ENCODE measurements at places on chromosomes 16 and 17.

DNA sequence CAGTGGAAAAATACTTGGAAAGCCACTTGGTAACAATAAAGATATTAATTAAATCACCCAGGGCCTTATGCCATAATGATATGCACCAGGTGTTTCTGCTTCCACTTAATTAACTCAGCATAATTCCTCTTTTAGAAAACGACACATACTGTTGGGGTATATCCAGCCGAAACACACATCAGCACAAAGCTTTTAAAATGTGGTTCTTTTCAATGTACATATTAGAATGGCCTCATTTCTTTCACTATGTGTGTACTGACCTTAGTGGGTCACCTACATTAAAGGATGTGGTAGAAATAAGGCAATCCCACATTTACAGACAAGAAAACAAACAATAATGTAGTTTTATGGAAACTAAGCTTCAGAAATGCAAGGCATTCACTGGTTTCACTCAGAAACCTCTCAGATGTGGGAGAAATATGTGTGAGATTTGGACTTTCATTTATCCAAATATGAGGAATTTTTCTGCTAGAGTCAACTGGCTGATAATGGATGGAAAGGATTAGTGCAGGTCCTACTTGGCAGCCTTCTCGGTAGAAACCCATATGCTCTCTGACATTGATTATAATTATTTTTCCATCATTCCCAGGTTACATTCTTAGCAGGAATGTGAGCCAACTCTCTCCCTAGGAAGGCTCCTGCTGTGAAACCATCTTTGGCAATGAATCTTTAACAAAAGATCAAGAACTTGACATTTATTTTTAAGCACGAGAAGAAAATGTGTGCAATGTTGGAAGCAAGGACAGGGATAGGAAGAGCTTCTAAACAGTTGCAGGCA lies 66.7 kb upstream of the DHX40 start:
- no peak for DNase-seq

DNA sequence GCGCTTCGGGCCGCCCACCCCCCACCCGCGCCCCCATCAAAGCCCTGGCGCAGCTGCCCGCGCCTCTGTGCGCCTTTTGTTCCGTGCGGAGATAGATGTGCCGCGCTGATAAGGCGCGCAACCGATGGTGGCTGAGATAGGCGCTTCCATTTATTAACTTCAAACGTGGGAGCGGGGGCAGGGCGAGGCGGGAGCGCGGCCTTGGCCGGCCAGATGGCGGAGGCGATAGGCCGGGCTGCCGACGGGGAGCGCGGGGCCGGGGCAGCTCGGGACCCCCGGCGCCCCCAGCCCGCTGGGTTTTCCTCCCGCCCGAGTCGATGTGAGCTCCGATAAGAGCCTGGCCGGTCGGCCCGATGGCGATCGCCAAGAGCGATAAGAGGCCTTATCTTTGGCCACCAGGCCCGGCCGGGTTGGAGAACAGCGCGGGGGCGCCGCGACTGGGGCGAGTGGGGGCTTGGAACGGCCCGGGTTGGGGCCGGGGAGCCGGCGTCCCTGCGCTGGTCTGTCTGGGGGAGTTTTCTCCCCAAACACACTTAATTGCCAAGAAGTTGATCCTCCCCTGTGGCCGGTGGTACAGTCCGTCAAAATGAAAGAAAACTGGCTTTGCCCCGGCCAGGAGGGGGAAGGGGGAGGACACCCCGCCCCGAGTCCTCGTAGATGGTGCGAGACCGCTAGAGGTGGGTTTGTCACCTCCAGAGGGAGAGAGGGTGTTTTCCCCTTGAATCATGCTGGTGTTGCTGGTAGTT lies 2.7 kb downstream of the ZFPM1 start:
- no peak for DNase-seq

DNA sequence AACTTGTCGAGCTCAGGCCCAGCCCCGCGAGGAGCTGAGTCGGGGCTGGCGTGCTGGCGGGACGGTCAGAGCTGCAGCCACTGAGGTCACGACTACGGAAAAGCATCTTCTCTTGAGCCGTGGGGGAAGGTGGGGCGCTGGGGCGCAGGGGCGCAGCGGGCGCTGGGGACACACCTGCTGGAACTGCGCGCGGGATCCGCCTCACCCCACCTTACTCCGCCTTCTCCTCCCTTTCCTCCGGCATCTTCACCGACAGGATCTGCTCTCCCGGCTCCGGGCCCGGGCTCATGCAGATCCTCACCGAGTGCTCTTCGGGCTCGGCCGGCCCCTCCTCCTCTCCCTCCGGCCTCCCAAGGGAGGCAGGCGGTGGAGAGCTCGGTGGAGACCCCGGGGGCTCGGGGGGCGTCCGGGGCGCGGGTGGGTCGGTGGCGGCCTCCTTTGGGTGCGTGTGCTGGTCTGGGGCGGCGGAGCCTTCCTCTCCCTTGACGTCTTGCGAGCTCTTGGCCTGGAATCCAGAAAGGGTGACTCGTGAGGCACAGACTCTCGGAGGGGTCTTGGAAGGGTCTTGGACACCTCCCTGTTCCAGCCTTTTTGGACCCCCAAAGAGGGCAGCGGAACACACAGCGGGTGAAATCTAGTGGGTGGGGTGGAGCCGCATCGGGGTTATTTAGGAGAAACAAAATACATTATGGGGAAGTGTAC lies 81.8 kb upstream of the KIFC3 start:
- DNase-seq: no peak

- no peak for DNase-seq
Measured at GRCh38 chr16:85254921-85255320, 142.6 kb upstream of the CIBAR2 start.

DNA sequence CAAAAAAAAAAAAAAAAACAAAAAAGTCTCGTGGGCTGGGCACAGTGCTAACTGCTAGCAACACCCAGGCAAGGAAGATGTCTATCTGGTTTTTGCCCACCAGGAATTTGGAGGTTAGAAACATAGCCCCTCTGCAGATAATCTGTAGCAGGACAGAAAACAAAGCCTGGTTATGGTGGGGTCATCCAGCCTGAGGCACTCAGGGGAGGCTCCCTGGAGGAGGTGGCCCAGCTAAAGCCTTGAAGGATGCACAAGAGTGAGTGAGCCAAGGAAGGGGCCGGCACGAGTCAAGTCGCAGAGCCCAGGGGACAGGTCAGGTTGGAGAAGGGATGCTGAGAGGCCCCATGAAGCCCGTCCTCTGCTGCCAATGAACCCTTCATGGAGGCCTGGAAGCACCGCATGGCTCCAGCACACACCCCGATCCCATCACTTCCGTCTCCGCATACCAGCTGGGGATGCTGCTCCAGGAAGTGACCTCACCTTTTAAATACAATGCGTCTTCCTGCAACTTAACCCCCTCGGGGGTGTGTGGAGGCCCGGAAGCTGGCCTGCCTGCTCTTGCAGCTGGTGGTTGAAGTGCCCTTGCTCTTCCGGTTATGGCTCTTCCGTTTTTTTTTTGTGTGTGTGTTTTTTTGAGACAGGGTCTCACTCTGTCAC lies 86.5 kb downstream of the ENGASE start:
- no peak for DNase-seq

DNA sequence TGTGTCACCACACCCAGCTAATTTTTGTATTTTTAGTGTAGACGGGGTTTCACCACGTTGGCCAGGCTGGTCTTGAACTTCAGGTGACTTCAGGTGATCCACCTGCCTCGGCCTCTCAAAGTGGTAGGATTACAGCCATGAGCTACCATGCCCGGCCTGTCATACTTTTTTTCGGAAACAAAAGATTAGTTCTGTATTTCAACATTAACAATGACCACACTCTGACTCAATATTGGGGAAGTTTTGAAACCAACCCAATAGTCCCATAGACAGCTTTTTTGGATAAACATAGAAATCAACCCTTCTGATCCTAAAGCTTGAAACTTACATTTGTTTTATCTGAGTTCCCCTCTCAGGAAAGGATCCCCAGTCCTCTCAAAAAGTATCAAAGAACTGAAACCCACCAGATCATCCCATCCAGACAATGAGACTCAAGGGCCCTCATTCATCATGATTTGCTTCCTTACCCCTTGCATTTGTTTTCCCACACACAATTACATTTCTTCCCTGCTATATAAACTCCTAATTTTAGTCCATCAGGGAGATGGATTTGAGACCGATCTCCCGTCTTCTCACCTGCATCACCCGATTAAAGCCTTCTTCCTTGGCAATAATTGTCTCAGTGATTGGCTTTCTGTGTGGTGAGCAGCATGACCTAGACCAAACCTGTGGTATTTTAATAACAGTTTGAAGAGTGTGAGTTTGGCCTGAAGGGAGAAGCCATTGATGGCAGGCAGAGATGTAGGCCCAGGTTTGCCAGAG lies 7.2 kb upstream of the AGRP start:
- no peak for DNase-seq

DNA sequence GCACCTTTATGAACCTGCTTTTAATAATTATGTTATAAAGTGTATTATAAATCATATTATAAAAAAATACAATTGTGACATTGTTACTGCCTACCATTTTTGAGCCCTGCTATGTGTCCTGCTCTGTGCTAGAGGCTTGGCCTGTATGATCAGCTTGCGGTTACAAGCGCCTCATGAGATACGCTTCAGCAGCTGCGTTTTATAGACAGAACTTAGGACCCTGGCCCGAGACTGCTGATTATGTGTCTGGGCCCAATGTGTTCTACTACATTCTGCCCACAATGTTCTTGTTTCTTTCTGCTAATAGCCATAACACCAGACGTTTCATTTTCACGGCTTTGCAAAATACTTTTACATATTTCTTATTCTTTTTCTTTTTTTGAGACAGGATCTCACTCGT lies 395.8 kb downstream of the SLC39A11 start:
- DNase-seq: no peak

GRCh38 chr17:34248511-34249024 lies 6.5 kb upstream of the CCL2 start:
- peak; percentile 35 for DNase-seq

GRCh38 chr16:85750146-85750826 lies 610 bp downstream of the C16orf74 start:
- no peak for DNase-seq

- DNase-seq: no peak
Measured at GRCh38 chr16:28192806-28193529, 18.8 kb downstream of the XPO6 start.

DNA sequence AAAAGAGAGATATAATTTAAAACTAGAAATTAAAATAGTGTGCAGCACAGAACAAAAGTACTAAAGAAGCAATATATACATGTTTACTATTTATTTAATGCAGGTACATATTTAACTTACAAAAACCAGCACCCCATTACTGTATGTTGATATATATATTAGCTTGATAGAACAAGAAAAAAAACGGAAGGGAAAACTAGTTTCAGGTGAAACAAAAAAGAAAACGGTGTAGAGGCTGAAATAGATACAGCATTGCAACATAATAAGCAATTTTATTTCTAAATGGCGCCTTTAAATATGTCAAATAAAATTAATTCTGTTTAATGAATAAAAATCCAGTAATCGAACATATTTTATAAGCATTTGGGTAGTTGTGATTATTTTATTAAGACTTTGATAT lies 3.9 kb downstream of the HNF1B start:
- DNase-seq: no peak

DNA sequence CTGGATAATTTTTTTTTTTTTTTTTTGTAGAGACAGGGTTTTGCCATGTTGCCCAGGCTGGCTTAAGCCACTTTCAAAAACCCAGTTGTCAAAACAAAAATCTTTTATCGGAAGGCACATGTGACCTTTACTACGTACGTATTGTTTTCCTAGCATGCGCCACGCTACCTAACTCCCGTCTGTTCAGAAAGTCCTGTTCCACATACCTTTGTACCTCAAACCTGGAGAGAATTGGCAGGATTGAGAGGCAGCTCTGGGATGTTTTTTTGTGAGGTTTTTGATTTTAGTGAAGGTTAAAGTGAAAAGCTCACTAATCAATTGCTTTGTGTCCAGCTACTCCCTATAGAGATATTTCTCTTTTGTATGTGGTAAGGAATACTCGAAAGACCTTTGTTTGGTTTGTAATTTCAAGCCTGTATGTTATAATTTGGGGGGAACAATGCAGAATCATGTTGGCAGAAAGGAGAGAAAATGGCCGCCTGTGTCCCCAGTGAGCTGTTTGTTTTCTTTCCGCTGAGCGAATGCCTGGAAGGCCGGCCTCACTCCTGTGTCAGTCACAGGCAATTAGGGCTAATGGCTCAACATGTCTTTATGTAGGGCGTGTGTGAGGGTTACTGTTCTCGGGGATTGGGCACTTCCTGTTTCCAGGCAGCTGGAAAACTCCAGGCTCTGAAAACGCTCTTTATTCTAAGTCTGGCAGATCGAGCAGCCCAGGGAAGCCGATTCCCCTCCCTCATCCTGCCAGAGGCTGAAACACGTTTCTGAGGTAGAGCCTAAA lies 60.8 kb upstream of the CLEC18A start:
- no peak for DNase-seq

DNA sequence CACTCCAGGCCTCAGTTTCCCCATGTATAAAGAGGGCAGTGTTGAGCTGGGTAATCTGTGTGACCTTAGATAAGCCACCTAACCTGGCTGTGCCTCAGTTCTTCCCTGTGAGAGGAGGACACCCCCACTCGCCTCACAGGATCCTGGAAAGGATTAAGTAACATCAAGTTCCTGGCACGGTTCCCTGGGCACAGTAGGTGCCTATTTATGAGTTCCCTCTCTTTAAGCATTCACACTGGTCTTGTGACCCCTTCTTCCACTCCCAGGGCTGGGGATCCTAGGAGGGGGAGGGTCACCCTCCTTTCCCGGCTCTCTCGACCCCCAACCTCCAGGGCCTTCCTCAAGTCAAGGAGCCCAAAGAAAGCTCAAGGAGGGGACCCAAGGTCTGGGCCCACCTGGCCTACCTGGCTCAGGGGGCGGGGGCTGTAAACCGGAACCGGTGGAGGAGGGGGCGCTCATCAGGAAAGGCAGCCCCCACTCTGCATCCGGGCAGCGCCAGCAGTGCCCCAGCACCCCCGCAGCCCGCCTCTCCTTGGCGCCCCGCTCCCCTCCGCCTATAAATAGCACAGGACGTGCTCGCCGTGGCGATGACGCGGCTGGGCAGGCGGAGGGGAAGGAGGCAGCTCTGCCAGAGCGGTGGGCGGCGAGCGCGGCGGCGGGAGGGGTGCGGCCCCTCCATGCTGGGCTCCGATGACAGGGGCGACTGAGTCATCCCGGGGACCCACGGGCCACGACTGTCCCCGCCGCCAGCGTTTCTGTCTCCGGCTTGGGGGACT lies 9.4 kb downstream of the RPL19 start:
- DNase-seq: no peak

DNA sequence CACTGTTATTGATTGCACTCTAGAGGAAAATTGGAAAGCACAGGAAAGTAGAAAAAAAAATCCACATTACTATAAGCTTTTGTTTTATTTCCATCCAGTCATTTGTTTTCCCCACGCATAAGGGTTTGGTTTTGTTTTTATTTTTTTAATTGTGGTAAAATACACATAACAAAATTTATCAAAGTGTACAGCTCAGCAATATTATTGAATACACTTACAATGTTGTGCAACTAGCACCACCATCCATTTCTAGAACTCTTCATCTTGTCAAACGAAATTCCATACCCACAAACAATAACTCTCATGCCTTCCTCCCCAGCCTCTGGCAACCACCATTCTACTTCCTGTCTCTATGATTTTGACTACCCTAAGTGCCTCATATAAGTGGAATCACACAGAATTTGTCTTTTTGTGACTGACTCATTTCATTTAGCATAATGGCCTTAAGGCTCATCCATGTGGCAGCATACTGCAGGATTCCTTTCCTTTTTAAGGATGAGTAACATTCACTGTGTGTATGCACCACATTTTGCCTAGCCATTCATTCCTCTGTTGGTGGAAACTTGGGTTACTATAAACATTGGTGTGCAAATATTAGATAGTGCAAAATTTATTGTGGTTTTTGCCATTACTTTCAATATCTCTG lies 11.1 kb downstream of the SPPL2C start:
- no peak for DNase-seq

Data from amniotic stem cell (primary cell).